ENCODE measurements at places on chromosomes 5 and 9.

DNA sequence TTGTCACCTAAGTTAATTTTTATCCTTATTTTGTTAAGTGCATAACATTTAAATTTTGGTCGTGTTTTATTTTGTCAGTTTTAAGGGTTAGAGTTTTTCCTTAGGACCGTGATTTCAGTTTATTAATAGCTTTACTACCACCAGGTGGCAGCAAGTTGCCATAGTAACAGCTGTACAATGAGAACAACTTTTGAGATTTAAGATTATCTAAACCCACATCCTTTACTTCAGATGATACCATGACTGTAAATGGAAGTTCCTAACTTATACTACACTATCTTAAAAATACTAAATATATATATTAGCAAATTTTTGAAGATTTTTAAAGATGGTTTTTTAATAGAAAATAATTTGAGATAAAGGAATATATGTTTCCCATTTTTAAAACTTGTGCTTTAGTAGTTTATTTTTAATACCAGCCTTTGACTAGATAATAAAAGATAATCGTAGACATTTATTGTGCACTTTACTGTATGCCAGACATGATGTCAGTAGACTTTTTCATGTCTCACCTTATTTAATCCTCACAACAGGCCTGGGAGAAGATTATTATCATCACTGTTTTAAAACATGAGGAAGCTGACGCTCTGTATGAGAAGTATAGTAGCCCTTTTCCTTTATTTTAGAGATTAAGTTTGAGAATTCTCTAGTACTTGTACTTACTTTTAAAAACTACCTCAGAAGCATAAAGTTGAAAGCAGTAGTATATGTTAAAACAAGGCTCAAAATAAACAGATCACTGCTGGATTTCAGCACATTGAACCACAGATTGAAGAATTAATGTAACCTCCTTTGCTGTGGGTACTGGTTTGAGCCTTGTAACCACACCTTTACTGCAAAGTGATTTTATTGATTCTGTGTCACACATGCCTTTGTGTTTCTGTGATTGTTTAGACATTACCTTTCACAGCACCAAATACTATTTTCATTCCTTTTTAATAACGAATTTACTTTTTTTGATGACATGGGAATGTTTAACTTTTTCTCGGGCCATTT lies 27.5 kb downstream of the SREK1 start:
- DNase-seq: no peak

- DNase-seq: no peak
Observed at GRCh38 chr5:119370486-119370885, 14.7 kb downstream of the TNFAIP8 start.

GRCh38 chr5:92809855-92810465 lies 771.1 kb downstream of the NR2F1-AS1 start:
- no peak for DNase-seq

GRCh38 chr5:31476738-31477141 lies 55.2 kb downstream of the DROSHA start:
- no peak for DNase-seq

DNA sequence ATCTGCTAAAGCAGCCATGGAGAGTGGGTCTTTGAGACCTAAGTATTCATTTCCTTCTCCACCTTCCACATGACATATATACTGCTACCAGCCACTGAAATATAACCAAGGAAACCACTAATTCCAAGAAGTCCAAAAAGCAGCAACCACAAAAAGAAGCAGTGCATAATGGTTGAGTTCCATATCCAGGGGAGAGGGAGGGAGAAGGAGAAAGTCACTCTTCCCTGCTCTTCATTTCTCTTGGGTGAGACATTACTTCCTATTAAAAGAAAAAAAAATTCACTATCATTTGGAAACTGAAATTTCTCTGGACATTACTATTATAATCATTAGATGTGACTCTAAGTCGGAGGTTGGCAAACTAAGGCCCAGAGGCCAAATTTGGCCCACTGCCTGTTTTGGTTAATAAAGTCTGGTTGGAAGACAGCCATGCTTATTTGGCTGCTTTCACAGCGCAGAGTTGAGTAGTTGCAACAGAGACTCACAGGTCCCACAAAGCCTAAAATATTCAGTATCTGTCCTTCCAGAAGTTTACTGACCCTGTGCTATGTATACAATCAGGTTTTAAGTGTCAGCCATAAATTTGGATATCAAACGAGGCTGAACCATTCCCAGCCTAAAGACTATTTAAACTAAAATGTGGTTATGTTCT lies 168.6 kb downstream of the MPDZ start:
- no peak for DNase-seq

Measured in stimulated activated CD8-positive, alpha-beta memory T cell treated with anti-CD3 and anti-CD28 coated beads, Interleukin-15, amount 100 ng/mL, for 4 hours (primary cell).